Activated naive CD4-positive, alpha-beta T cell treated with anti-CD3 and anti-CD28 coated beads, Interleukin-2, amount 10 ng/mL, durations not matched to agents 5 hours and 36 hours (primary cell): ENCODE measurements at places on chromosomes 11 and 22. TPM values are rescaled to one million over a fixed set of nuclear protein-coding genes. Genes with fewer than 3 reads are reported as not detected.

OR4D5 gene
- not detected for total RNA-seq

KCNQ1 gene
- 26.9 TPM for total RNA-seq

MMP7 gene
- total RNA-seq: not detected

KIAA1671 gene
- 13.6 TPM for total RNA-seq

ACTN3 gene
- total RNA-seq: 0.05 TPM

P2RY2 gene
- total RNA-seq: not detected
